ENCODE measurements at places on chromosomes 4 and X.

- no peak for DNase-seq
Measured at GRCh38 chr4:73447671-73448070, 11.7 kb downstream of the AFP start.

GRCh38 chr4:8192748-8193738 lies 6.0 kb upstream of the SH3TC1 start:
- no peak for DNase-seq

DNA sequence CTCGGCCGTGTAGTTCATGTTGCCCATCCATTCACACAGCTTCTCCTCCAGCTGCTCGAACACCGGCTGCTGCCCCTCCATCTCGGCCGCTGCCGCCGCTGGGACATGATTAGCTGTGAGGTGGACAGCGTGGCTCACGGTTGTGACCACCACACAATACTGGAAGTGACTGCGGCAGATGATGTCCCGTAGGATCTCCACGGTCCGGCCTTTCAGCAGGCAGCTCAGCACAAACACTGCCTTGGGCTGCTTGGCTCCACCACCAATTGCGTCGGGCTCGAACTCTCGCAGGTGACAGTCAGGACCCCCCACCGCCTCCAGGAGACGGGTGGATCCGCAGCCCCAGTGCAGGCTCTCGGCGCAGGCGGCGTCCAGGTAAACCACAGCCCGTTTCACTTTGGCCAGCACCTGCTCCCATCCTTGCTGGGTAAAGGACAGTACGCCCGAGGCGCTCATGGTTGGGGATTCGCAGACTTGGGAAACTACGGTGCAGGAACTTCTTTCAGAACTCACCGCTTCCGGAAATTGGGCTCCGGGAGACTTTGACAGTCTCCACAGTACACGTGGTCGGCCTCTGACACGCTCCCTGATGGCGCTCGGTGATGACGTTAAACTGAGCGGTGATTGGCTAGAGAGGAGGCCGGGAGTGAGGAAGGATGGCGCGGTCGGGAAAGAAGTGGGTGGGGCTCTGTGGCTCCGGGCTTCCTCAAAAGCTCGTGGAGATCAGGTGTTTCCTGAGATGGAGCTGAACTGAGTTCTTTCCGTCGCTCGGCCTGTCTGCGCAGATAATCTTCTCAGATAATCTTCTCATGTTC lies at the start of gene SCFD2:
Gene SCFD2, minus strand, starts transcription at position 576 of the 815 bp plus-strand sequence.
- DNase-seq: peak; percentile 71

- DNase-seq: no peak
Measured at GRCh38 chr4:23382879-23383278, 507.0 kb downstream of the PPARGC1A start.

DNA sequence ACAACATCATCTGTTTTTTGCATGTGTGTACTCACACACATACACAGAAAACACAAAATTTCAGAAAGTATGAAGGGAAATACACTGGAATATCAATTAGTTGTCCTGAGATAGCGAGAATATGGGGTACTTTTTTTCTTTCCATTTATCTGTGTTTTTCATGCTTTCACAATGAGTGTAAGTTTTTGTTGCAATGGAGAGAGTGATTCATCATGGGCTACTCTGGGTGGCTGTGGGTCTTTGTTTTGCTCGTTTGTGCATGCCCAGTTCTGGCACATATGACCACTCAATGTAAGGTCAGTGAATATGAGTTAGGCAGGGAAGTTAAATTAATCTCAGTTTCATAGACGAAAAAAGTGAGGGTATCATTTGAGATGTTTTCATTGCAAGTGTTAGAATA lies 26.9 kb downstream of the XK start:
- DNase-seq: no peak

- no peak for DNase-seq
Measured at GRCh38 chrX:118545510-118545909, 49.9 kb downstream of the DOCK11 start.

GRCh38 chr4:120399826-120400225 lies 333.2 kb upstream of the MAD2L1 start:
- DNase-seq: no peak

DNA sequence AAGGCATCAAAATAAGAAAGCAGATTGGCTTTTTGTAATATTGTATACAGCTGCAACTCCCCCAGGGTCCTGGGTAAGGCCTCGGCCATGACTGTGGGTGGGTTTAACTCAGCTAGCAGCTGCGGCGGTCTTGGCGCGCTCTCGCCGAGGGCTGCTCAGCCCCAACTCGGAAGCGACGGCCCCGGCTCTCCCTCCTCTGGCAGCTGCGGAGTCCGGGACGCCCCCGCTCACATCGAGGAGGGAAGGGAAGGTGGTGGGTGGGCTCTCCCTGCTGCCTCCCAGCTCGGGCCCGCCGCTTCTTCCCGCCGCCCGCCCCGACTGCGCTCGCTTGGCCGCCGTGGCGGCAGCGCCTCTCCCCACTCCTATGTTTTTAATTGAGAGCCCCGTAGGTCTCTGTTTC lies 51.2 kb downstream of the GPR50 start:
- DNase-seq: no peak

GRCh38 chrX:103637604-103638338 lies 9.0 kb downstream of the TCEAL1 start:
- no peak for DNase-seq

DNA sequence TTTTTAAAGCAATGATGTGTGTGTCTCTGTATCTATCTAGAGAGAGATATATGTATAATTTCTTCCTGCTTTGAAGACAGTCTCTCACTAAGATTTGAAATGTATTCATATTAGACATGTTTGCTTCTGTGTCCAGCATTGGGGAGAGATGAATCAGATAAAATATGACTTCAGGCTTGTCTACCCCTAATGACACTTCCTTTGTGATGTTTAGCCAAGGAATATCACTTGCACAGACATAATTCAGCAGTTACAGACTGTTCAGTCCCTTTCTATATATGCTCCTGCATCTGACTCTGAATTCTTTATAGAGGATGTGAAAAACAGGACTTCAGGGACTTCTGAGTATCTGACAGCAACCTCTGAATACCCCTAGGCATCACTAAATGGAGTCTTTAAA lies 158.4 kb downstream of the DCLK2 start:
- no peak for DNase-seq

DNA sequence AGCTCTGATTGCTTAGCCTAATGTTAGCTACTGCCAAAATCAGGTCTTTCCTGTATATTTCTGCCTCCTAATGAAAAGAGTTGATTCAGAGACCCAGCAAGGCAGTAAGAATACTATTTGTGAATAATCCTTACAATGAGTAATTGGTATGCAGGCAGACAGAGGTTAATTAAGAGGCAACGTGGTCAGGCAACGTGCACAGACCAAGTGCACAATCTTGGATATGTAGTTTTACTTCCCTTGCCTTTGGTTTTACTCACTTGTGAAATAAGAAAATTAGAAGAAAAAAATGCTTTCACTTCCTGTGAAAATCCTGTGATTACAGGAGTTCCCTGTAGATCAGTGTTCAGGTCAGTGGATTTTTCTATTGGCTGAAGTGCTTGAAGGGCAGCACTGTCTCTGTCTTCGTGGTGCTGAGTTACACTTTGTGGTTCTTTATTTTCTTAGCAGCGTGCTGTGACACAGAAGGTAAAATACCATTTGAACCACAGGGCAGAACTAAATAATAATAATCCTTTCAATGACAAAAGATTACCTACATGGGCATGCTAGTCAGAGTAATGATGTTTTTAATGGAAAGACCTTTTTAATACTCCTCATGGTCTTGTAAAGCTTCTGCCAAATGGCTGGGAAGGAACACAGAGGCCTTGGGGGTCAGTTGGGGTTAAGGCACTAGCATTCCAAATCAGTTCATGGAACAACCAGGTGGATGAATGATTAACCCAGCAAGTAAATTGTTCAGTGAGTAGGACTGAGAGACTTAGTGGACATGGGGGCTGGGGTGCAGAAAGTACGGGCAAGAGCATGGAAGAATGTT lies 430.9 kb downstream of the MAPK10 start:
- DNase-seq: peak; percentile 14

Measured in AG04449 (cell line).